ENCODE measurements at places on chromosomes 13 and 19. TPM values are rescaled to one million over a fixed set of nuclear protein-coding genes. Genes with fewer than 3 reads are reported as not detected.
A peak's percentile ranks its signal among the peaks of the same experiment; 100 is the strongest.

CACNG8 gene
- not detected for total RNA-seq

CLDND2 gene
- total RNA-seq: 1.8 TPM

ZNF8 gene
- 10.9 TPM for total RNA-seq

MRPL57 gene
- total RNA-seq: 16.1 TPM

SPTBN4 gene
- 0.48 TPM for total RNA-seq

CELF5 gene
- total RNA-seq: not detected

ZNF66 gene
- total RNA-seq: 5.7 TPM

U2AF1L4 gene
- 44.9 TPM for total RNA-seq

DNA sequence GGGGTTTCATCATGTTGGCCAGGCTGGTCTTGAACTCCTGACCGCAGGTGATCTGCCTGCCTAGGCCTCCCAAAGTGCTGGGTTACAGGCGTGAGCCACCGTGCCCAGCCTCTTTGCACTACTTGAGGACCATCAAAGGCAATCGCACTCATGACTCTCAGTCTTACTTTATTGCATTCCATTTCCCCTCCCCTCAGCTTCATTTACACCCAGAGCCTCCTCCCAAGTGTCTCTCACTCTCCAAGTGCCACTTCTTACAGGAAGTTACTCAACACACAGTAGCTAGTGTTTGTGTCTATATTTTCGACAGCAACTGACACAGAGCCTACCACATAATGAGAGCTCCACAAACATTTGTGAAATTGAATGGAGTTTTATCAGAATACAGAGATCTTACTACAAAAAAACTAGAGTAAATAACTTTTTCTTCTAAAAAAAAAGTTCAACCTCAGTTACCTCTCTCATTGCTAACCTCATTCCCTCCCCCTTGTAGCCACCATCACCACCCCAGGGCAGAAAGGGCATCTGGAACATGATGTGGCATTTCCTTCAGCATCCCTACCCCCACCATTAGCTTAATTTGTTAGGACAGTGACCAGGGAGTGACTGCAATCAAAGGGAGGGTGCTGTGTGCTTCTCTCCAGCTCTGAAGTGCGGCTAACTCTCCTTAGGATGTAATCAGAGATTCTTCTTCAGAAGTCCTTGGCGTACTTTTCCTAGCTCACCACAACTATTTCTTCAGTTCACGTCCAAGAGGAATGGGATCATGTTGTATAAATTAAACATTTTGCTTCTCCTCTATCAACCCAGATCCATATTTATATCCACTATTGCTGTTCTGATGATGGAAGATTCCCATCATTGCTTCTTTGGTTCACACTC is 17.0 kb upstream of the RUBCNL start:
- DNase-seq: no peak

DNA sequence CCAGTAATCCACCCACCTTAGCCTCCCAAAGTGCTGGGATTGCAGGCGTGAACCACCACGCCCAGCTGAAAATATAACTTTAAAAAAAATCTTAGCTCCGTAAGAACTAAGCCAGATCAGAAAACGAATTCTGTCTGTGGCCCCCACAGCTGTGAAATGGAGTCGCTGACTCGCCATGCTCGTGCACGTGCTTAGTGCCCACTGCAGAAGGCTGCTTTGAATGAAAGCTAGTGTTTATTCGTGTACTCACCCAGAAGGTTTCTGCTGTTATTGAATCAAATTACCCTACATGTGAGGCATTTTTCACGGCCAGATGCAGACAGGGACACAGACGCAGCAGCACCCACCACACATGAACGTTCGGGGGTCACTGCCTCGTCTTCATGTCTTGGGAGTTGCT is 61.7 kb upstream of the F7 start:
- no peak for DNase-seq

GRCh38 chr19:6590827-6591319 is at the start of gene CD70:
Gene CD70, minus strand, starts transcription at chr19:6591150. Its CDS starts 148 bp downstream, at chr19:6591002.
- DNase-seq: no peak

- no peak for DNase-seq
Observed at GRCh38 chr13:49669735-49670309, 21.5 kb downstream of the EBPL start.

DNA sequence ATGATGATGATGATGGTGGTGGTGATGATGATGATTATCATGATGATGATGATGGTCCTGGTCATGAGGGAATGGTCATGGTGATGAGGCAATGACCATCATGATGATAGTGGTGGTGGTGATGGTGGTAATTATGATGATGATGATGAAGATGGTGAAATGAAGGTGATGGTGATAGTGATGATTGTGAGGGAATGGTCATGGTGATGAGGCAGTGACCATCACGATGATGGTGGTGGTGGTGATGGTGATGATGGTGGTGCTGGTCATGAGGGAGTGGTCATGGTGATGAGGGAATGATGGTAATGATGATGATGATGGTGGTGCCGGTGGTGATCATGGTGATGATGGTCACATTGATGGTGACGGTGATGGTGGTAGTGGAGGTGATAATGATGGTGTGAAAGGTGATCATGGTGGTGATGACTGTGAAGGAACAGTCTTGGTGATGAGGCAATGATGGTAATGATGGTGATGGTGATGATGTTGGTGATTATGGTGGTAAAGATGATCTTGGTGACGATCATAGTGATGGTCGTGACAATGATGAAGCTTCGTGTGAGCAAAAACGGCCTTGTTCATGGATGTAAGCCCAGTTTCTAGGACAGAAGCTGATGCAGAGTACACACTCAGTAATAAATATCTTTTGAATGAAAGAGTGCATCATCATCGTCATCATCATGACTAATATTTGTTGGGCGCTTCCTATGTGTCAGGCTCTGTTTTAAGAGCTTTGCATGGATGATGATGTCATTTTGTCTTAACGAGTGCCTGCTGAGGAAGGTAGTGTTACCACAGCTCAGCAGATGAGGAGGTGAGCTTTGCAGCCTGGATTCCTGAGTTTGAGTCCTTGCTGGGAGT is 17.3 kb downstream of the SBK2 start:
- DNase-seq: no peak

DNA sequence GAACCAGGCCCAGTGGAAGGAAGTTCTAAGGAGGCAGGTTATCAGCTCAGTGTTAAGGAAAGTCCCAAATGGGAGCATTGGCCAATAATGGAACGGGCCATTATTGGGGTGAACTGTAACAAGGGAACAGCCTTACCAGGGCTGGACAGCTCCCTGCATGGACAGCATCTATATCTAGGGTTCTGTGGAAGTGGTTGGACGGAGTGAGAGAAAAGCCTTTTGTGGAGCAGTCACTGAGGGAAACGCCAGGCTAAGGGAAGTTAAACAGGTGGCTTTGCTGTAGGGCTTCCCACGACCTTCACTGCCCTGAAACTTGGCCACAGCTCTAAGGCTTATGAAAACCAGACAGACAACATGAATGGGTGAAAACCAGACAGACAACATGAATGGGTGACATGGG is 17.0 kb downstream of the POU2F2 start:
- no peak for DNase-seq

GRCh38 chr19:10977742-10978092 is 16.9 kb downstream of the SMARCA4 start:
- no peak for DNase-seq

GRCh38 chr13:95724252-95724651 is 47.3 kb downstream of the DNAJC3 start:
- no peak for DNase-seq

GRCh38 chr13:71754407-71754974 is 112.5 kb downstream of the DACH1 start:
- DNase-seq: no peak

DNA sequence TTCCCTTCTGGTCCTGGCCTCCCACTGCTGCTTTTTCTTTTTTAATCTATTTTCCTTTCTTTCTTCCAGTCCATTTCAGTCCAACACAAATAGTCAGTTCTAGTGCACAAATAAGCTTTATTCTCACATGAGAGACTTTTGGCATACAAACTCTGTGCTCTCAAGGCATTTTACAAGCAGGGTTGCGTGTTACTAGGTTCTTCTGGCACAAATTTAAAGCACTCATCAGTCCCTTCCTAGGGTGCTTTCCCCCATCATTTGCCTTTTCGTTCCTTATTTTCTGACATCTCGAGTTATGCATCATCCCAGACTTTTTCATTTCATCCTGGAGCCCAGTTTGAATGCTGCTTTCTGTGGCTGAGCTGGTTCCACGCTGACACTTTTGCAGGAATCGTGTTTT is 29.8 kb upstream of the IL17D start:
- no peak for DNase-seq

DNA sequence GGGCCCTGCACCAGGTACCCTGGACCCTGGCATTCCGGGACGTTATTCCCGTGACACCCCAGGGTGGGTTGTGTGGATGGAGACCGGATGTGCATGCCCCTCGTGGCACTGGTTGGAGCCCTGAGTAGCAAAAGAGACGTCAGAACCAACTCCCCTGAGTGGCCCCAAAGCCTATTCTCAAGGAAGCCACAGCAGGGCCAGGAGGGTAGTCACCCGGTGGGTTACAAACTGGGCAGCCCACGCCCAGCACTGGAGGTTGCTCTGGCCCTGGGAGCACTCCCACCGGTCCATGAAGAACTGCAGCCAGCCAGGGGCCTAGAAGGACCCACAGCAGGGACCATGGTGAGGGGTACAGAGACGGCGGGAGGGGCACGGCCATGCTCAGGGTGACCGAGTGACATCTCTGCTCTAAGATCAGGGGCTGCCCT is 7.5 kb downstream of the KLF16 start:
- no peak for DNase-seq

DNA sequence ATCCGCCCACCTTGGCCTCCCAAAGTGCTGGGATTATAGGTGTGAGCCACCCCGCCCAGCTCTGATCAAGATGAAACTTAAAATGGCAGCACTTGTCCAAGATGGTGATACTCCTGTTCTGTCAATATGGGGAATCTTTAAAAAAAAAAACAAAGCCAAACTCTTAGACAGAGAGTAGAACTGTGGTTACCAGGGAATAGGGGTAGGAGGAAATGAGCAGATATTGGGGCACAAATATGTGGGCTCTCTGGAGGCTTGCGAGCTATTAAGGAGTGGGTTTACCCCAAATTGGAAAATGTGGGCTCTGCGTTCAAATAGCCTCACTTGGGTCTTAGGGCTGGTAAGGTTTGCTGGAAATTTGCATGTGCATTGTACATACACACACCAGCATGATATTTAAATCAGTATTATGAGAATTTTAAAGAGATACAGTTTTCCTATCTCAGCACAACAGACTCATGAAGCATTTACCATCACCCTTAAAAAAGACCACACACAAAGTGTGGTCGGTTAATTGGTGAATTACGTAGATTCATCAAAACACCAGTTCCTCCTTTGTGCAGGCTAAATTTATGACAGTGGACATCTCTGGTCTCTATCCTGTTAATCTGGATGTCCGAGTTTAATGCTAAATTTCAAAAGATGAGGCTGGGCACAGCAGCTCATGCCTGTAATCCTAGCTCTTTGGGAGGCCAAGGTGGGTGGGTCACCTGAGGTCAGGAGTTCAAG is 11.3 kb downstream of the CD70 start:
- DNase-seq: no peak

GRCh38 chr13:100646030-100646673 is 28.4 kb downstream of the TMTC4 start:
- no peak for DNase-seq

GRCh38 chr13:82766732-82767321 is 1115.4 kb downstream of the SLITRK1 start:
- no peak for DNase-seq

DNA sequence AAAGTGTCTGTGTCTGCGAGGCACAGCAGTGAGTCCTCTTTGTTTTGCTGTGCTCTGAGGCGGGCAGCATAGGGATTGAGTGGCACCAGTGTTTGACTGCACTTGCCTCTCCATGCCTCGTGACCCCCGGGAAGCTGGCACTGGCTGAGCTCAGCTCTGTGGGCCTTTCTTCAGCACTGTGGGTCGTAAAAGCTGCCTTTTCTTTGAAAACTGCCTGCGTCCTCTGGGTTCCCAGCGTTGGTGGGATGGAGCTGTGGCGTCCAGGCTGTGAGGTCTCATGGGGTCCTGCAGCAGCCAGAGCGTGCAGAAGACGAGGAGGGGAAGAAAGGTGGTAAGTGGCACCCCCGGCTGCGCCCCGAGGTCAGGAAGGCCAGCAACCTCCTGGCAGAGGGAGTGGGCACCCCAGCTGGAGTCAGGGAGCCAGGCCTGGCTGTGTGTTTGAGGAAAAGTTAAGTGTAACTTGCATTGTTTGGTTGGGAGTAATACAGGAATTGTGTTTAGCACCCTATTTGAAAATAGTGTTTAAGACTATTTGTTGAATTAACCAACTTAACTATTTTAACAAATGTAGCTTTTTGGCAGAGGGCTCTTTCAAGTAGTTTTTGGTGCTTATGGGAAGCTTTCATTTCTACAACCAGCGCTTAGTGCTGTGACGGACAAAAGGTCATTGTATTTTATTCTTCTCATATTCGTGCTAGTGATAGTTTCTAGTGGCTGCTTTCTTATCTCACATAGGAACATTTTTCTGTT is 79.3 kb upstream of the TEX29 start:
- DNase-seq: no peak

DNA sequence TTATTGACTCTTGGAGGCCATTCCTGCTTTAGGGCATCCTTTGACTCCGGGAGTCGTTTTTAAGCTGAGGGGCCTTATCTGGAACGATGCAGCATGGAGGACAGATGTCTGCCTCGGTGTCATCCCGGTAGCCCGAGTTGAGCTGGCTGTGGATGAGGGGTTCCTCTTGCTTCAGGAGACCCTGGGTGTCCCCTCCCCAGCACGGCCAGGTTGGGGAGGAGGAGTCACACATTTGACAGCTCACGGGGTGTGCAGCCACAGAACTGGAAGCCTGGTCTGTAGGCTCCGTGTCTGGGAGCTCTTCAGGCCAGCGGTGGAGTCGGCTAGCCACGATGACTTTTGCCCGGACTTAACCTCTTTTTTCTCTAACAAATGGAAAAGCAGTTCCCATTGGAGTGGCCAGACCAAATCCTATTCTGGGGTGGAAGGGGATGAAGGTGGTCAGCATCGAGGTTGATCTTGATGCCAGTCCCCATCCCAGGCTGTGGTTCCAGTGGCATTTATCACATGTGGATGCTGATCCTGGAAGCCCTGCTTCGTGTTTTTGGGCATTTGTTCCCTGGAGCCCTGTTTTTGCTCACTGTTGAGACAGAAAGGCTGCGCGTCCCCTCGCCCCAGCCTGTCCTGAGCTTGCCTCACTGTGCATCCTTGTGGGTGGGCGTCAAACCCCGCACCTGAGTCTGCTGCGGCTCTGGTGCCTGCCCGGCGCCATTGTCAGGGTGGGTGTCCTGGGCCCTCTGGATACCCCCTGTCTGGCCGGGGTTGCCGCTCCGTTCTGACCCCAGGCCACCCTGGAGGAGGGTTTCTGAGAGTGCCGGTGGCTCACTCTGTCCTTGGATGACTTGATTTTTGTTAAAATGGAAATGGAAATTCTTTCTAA is 12.0 kb downstream of the TFDP1 start:
- peak; percentile 81 for DNase-seq

Data from osteocyte (in vitro differentiated cells).